ENCODE measurements at places on chromosomes 1 and 21. TPM values are rescaled to one million over a fixed set of nuclear protein-coding genes. Genes with fewer than 3 reads are reported as not detected.

GBP5 gene
- total RNA-seq = 2.3 TPM

ADORA1 gene
- total RNA-seq = 1.5 TPM

NCAM2 gene
- total RNA-seq = 3.7 TPM

RGS16 gene
- total RNA-seq = 22.4 TPM

PRELP gene
- 128 TPM for total RNA-seq

CFAP141 gene
- total RNA-seq = not detected

FGR gene
- 17.2 TPM for total RNA-seq

GNG12 gene
- 68.4 TPM for total RNA-seq

A3GALT2 gene
- not detected for total RNA-seq

MATN1 gene
- not detected for total RNA-seq
